ENCODE measurements at places on chromosomes 1 and 21.

GRCh38 chr1:212242985-212243308 lies 42.3 kb upstream of the PPP2R5A start:
- no peak for DNase-seq

DNA sequence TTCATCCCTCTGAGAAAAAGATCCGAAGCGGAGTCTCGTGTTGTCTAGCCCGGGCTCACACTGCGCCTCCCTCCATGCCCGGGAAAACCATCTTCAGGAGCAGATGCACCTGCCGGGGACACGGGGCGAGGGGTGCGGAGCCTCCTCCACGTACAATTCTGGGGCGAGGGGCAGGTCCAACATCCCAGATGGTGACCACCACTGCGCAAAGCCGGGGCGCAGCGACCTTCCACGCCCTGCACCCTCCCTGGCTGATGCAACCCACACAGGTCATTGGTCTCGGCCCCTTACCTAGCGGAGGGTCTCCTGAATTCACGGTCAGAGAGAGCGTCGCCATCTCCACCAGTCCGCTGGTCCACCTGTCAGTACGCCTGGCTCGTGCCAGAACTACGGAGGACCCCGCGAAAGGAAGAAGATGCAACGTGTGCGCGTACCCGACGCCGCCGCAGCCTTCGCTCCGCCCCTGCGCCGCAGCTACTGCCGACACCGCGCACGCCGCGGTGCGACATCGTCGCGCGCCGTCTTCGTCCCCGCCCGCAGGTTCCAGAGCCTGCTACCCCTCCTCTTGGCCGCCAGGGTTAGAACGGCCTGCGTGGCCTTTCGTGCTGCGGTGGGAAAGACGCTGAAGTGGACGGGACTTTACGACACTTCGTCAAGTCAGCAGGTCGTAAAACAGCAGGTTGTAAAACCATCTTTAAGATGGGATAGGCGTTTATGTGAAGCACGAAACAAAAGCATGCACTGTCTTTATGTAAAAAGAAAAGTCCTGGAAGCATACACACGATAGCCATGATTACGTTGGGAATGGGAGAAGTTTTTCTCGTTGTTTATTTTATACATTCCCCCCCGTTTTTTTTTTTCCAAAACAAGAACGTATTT lies at the start of gene EPRS1:
Gene EPRS1, minus strand, starts transcription at position 454 of the 879 bp plus-strand sequence. Its CDS starts 117 bp downstream, at position 337.
- peak; percentile 91 for DNase-seq

GRCh38 chr1:151056149-151056548 lies 3.3 kb downstream of the CDC42SE1 start:
- no peak for DNase-seq

DNA sequence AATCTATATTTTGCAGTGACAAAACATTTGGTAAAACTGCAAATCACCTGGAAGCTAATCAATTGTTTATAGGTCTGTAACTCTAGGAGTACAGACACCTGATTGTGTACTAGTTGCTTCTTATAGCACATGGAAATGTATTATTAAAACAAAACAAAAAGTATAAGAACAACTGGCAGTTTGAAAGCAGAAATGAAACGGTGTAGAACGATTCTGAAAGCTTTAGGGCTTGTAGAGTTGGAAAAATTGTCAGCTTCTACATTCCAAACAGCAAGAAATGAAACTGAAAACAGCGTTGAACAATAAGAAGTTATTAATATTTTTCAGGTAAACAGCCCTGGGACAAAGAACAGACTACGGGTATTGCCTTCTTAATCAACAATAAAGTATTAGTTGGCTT lies 273.3 kb downstream of the OLFM3 start:
- DNase-seq: no peak

DNA sequence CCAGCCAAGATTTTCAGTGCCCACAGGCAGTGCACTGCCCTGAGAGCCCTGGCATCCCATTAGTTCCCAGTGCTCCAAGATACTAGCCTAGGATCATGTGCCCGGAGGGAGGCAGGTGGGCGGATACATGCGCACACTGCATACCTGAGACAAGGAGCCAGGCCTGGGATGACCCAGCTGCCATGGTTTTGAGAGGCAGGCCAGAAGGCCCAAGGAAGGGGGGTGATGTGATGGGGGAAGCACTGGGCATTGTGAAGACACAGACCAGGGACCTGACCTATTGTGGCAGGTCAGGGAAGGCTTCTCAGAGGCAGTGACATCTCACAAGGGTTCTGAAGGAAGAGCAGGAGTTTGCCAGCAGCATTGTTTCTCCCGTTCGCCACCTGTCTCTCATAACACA lies 3.6 kb downstream of the ZC3H12A start:
- DNase-seq: no peak

GRCh38 chr1:66223681-66224080 lies 310.3 kb upstream of the SGIP1 start:
- no peak for DNase-seq

DNA sequence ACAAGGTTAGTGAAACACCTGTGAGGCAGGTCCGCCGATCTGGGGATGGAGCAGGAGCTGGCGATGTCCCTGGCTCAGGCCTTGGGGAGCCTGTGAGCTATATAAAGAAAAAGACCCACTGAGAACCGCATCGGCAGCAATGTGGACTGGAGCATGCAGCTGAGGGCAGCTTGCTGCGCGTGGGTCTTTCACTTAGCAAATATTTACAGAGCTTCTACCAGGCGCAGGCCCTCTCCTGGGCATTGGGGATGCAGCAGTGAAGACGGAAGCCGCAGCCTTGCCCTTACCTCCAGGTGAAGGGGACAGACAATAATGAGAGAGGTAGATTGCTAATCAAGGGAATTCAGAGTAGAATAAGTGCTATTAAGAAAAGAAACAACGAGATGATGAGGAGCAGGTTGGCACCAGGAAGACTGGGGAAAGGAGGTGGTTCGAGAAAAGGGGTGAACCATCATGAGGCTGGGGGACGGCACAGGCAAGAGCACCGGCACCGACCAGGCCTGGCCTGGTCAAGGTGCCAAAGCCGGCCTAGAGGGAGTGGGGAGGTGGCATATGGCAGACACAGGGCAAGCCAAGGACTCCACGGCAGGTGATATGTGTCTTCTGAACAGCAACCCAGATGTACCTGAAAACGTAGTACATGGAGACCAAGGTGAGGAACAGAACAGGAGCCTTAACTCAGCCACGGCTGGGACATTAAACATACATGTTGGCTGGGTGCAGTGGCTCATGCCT lies 60.7 kb upstream of the PAX7 start:
- DNase-seq: no peak

GRCh38 chr1:159922511-159923202 lies 2.6 kb downstream of the TAGLN2 start:
- no peak for DNase-seq

DNA sequence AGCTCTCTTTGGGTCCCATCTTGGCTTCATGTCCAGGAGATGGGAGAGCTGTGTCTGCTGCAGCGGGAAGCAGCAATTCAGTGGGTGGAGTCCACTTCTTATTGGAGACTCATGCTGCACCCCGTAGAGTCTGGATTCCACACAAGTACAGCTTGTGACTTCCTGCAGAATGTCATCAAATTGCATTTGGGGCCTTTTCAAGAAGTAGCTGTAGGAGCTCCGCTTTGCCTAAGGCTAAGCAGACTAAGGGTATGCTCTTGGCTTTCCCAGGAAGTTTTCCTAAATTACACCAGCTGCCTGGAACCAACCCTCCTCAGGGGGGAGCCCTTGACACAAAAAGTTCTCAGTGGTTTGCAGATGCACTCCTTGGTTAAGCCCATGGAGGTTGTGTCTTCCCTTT lies 5.7 kb upstream of the MOB3C start:
- DNase-seq: no peak

GRCh38 chr1:163874070-163874469 lies 552.3 kb downstream of the NUF2 start:
- DNase-seq: no peak

DNA sequence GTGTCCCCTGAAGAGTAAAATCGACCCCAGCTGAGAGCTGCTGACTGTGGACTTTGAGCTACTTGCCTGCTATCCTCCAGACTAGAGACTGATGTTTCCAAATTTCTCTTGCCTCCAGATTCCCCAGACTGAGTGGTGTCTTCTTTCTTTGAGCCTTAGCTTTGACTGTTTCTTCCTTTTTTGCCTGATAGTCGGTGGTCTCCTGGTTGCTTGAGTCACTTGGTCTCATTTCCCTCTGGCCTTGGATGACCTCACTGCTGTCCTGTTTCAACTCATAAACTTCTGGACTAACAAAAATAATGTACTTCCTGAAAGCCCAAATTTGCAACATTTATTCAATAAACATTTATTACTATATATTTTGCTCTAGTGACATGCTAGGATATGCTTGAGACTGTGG lies 52.9 kb upstream of the DIPK1A start:
- DNase-seq: no peak

DNA sequence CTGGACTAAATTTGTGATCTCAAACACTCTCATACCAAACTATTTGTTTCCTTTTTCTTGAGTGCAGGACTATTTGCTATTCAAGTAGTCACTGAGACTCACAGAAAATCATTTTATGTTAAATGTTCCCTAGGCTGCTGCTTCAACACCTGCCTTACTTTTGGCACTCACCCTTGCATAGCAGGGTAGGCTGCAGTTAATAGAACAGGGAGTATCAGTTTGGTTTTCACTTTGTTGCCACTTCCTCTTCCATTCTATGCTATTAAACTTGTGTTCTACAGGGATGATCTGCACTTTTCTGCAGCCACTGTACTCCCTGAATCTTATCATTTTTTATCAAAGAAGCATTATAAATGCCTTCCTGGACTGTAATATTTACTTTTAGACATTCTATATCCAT lies 148.7 kb upstream of the PRMT6 start:
- no peak for DNase-seq

DNA sequence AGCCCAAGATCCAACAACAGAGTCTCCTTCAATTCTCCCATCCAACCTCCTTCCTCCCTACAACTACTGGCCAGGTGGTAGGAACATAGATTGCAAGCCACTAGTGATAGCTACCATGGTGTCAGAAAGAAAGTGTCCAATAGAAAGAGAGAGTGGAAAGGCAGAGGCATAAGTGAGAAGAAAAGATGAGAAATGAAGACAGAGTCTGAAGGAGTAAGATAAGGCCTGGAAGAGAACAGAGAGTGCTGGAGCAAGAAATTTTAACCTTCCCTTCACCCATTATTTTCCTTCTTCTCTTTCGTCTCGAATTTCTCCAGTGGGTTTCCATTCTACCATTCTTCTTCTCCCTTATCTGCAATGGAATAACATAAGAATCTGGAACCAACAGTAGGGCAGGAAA lies 57.9 kb downstream of the CDC42BPA start:
- no peak for DNase-seq

DNA sequence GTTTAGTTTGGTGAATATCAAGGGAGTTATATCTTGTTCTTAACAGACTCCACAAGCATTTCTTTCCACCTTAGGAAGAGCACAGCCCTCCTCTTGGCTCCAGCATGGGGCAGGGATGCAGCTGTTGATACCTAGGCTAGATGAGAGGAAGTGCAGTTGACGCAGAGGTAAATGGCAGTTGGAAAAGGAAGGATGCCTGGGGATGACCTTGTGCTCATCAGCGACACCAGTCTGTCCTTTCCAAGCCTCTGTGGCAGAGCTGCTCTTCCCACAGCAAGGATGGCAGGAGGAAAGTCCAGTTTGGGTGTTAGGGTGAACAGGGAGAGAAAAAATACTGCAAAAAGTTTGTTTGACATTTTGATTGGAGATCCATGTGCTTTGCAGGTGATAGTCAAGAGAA lies 6.2 kb downstream of the PROX1 start:
- no peak for DNase-seq

DNA sequence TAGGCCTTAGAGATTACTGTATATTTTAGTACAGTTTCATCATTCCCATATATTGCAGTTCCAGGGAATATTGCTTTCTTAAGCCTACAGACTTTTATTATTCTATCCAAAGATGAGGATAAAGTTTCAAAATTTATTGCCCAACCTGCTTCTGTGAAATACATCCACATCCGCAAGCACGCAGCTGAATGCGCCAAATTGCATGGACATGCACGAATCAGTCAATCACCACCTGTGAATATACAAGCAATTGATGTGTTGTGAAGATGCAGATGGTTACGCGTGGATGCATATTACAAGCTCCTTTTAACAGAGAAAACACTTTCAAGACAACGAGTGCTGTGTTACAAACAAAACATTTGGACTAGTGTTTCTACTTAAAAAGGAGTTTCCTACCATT lies 577.8 kb upstream of the PLXNA2 start:
- no peak for DNase-seq

DNA sequence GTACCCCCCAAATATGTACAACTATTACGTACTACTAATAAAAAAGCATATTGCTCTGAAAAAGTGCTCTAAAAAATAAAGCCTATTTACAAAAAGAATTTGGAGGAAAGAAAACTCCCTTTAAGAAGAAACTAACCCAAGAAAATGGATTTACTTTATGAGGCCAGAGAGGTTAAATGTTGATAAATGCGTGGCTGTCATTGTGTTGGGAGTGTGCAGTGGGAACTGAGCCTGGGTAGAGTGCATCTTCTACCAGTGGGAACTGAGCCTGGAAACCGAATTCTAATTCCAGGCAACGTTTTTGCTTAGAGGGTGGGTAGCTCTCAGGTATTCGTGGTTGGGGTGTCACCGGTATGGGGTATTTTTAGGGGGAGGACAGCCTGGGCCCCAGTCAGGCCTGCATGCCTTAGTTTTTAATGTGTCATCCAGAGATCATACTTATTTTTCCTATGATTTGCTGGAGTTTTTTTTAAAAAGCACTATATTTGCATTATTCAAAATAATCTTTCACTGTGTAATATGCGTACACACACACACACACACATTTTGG lies 24.1 kb upstream of the RNF187 start:
- DNase-seq: no peak

DNA sequence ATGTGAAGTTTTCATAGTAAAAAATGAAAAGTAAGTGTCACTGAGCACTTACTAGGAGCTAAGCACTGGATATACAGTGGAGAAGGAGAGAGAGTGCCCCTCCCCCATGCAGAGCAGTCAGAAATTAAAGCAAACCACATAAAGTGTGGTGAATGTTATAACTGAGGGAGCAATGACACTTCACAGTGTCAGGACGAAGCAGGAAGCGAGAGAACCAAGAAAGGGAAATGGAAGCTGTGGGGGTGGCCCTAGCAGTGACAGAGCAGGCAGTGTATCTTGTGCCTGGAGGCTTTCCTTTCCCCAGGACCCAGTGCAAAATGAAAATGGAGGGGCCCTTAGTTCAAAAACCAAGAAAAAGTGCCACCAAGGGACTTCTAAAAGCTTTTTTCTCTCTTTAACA lies 21.5 kb upstream of the RCAN3 start:
- DNase-seq: no peak

- DNase-seq: no peak
Measured at GRCh38 chr21:46128106-46128932, 27.1 kb downstream of the FTCD start.

DNA sequence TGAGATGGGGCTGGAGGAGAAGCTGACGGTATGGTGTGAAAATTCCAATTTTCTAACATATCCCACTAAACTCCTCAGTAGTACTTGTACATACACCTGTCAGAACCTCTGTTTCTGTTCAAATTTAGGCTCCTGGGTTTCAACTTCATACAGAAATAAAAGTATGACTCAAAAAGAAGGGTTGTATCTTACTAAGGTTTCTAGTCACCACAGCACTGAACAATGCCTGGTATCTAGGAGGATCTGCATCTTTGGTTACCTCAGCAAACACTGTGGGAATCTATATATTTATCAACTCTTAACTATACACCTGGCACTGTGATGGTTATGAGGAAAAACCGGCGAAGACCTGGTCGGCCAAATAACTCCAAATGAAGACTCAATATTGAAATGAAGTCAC lies 13.8 kb downstream of the RBM34 start:
- DNase-seq: no peak
